ENCODE measurements at places on chromosomes 1 and 21.
A peak's percentile ranks its signal among the peaks of the same experiment; 100 is the strongest.

DNA sequence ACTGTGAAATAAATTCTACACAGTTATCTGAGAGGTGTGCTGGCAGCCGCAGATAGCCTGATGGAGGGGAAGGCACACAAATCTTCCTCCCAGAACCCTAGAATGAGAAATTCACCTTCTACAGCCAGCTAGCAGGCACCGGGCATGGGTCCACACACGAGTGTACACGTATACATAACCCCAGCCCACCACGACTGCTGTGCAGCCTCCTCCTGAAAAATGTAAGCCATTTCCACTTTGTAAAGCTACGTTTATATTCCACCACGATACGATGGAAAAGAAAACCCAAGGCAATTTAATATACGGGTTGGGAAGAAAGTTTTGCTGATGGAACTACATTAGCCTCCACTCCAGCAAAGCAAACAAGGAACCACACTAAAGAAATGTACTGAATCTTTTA is 1.8 kb downstream of the BTG3 start:
- H3K4me3 ChIP-seq, result peak overlapping the region; percentile 71
- no peaks in the 10 kb centered on the region for H3K27me3 ChIP-seq
- H3K36me3 ChIP-seq, result no peaks in the 10 kb centered on the region
- H3K27ac ChIP-seq, result peak overlapping the region; percentile 50
- DNase-seq, result no peak

GRCh38 chr1:70583522-70583921 is 172.5 kb downstream of the CTH start:
- H3K36me3 ChIP-seq, result no peaks in the 10 kb centered on the region
- DNase-seq, result no peak
- H3K4me1 ChIP-seq, result no peaks in the 10 kb centered on the region
- no peak overlapping the region for H3K27ac ChIP-seq
- no peaks in the 10 kb centered on the region for H3K27me3 ChIP-seq
- H3K4me3 ChIP-seq, result no peak overlapping the region

DNA sequence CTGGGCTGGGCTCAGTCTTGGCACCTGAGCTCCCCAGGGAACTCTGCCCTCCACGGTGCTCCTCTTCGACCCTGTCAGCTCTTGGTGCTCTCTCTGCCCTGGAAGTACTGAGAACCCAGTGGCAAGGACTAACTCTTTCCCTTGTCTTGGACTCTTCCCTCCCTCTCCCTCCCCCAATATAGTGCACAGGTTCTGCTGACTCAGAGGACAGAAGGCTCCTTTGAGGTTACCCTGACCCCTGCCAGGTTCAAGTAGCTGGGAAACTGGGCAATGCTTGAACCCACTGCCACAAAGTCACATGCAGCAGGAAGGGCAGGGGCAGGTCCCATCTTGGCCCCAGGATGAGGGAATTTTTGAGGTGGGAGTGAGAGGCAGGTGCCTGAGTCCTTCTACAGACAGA is 20.3 kb downstream of the KCNQ4 start:
- no peaks in the 10 kb centered on the region for H3K27me3 ChIP-seq
- H3K27ac ChIP-seq, result no peak overlapping the region
- H3K36me3 ChIP-seq, result no peaks in the 10 kb centered on the region
- DNase-seq, result no peak

- no peak for DNase-seq
- H3K36me3 ChIP-seq, result no peaks in the 10 kb centered on the region
- no peaks in the 10 kb centered on the region for H3K4me1 ChIP-seq
Observed at GRCh38 chr1:63024132-63024531, 240.2 kb downstream of the ATG4C start.

DNA sequence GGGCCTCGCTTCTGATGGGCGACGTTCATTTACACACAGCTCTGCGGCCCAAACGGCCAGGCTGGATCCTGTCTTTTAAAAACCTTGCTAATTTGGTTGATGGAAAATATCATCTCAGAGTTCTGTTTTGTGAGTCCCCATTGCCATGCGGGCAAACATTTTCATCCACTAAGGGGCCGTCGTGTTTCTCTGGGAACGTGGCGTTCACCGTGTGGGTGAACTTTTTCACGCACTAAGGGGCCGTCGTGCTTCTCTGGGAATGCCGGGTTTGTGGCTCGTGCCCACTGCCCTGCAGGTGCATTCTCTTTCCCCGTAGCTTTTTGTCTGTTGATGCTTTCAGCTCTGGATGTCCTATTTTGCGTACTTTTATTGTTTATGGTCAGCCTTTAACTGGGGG is 6.8 kb downstream of the COL18A1 start:
- H3K27me3 ChIP-seq, result no peaks in the 10 kb centered on the region
- DNase-seq, result peak; percentile 30
- no peaks in the 10 kb centered on the region for H3K4me1 ChIP-seq
- H3K36me3 ChIP-seq, result no peaks in the 10 kb centered on the region
- H3K27ac ChIP-seq, result no peak overlapping the region
- no peak overlapping the region for H3K4me3 ChIP-seq

- no peak overlapping the region for H3K4me3 ChIP-seq
- no peak for DNase-seq
- H3K27me3 ChIP-seq, result no peaks in the 10 kb centered on the region
- no peaks in the 10 kb centered on the region for H3K36me3 ChIP-seq
Observed at GRCh38 chr1:215679231-215679630, 112.1 kb downstream of the KCTD3 start.

- no peaks in the 10 kb centered on the region for H3K27me3 ChIP-seq
- no peaks in the 10 kb centered on the region for H3K36me3 ChIP-seq
- DNase-seq, result no peak
- no peak overlapping the region for H3K4me3 ChIP-seq
Observed at GRCh38 chr21:29854795-29855194, 85.0 kb downstream of the GRIK1 start.

DNA sequence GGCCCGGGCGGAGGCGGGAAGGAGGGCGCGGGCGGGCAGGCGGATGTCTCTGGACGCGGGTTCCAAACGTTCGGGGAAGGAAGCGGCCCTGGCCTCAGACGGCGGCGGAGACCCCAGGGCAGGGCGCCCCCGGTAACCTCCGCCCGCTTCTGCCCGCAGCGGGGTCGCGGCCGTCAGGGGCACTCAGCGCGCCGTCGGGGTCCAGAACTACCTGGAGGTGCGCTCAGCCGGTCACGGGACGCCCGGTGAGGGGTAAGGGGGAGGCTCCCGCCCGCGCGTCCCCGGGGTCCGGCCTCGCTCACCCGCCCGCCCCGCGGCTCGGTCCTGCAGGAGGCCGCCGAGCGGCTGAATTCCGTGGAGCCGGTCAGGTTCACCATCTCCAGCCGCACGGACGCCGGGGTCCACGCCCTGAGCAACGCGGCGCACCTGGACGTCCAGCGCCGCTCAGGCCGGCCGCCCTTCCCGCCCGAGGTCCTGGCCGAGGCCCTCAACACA is 406 bp downstream of the PUSL1 start:
- peaks cover 13% of the 10 kb centered on the region for H3K36me3 ChIP-seq
- peaks cover 28% of the 10 kb centered on the region for H3K4me1 ChIP-seq
- peak; percentile 39 for DNase-seq
- H3K4me3 ChIP-seq, result peak overlapping the region; percentile 86

DNA sequence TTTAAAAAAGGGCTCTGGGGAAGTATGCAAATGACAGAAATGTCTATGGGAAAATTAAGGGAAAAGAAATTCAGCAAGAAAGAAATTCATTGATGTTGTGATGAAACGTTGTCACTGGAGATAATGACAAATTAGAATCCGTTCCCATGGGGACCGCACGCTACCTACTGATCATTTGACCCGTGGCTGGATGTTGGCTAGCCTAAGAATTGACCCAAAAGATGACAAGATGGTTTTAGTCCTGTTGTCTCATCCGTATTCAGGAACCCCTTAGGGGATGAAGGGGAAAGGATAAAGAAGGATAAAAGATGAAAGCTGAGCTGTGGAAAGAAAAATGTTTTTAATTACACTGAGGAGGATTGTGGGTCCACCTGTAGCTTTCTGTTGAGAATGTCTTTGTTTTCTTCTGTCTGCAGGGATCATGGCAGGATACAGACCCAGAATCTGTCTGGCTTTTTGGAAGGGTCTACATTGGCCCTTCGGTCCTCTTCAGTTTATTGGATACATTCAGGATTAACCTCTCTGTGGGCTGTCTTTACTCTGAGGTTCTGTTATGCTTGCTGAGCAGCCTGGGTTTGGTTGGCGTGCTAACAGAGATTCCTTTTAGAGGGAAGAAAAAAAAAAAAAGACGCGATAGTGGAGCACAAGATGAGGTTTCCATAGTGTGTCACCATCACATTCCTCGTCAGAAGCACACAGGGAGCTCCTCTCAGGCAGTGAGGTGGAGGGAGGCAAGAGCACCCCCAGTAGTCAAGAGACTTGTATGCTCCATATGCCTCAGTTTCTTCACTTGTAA is 106.2 kb downstream of the CACHD1 start:
- H3K27me3 ChIP-seq, result no peaks in the 10 kb centered on the region
- no peak overlapping the region for H3K4me3 ChIP-seq
- no peaks in the 10 kb centered on the region for H3K4me1 ChIP-seq
- no peak for DNase-seq
- no peak overlapping the region for H3K27ac ChIP-seq

DNA sequence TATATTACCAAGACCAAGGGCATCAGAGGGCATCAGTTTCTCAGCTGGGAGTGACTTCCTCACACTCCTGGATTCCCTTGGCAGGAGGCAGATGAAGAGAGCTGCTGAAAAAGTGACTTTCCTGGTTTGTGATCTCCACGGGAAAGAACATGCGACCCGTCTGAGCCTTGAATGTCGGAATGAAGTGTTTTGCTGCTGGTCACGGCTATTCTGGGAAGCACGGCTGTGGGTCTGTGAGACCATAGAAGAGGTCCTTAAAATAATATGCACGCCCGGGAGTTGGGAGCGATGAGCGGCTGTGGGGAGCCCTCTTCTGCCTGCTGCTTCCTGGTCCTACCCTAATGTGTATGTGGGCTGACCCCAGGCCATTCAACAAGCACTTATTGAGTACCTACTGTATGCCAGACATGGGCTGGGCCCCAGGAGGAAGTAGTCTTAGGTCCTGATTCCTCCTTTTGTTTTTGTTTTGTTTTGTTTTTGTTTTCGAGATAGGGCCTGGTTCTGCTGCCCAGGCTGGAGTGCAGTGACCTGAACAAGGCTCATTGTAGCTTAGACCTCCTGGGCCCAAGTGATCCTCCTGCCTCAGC is 13.2 kb upstream of the UMODL1 start:
- H3K27ac ChIP-seq, result peak overlapping the region; percentile 62
- H3K4me3 ChIP-seq, result no peak overlapping the region
- no peak for DNase-seq
- H3K27me3 ChIP-seq, result no peaks in the 10 kb centered on the region
- H3K36me3 ChIP-seq, result no peaks in the 10 kb centered on the region

GRCh38 chr1:55353707-55354620 is 138.8 kb upstream of the USP24 start:
- H3K4me1 ChIP-seq, result no peaks in the 10 kb centered on the region
- no peak overlapping the region for H3K4me3 ChIP-seq
- H3K36me3 ChIP-seq, result no peaks in the 10 kb centered on the region
- no peaks in the 10 kb centered on the region for H3K27me3 ChIP-seq
- H3K27ac ChIP-seq, result no peak overlapping the region

DNA sequence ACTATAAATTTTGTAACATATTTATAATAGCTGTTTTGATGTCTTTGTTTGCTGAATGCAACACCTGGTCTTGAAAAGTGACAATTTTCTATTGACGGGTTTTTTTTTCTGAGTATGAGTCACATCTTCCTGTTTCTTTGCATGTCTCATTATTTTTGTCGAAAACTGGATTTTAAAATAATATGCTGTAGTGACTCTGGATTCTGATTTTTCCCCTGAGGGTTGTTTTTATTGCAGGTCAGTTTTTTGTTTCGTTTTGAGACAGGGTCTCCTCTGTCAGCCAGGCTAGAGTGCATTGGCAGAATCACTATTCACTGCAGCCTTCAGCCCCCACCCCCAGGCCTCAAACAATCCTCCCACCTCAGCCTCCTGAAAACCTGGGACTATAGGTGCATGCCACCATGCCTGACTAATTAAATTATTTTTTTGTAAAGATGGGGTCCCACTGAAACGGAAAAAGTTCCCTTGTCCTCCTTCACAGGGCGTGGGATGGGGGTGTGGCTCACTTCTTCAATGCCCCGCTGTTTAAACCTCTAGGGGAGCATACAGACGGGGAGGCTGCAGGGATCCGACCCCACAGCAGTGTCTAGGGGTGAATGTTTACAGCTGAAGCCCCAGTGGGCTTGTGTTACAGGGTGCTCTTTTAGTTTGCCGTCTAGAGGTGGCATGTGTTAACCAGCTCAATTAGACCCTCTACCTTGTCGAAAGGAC is 11.3 kb upstream of the PPIE start:
- H3K36me3 ChIP-seq, result no peaks in the 10 kb centered on the region
- H3K4me3 ChIP-seq, result no peak overlapping the region
- DNase-seq, result no peak
- no peaks in the 10 kb centered on the region for H3K27me3 ChIP-seq
- no peak overlapping the region for H3K27ac ChIP-seq

DNA sequence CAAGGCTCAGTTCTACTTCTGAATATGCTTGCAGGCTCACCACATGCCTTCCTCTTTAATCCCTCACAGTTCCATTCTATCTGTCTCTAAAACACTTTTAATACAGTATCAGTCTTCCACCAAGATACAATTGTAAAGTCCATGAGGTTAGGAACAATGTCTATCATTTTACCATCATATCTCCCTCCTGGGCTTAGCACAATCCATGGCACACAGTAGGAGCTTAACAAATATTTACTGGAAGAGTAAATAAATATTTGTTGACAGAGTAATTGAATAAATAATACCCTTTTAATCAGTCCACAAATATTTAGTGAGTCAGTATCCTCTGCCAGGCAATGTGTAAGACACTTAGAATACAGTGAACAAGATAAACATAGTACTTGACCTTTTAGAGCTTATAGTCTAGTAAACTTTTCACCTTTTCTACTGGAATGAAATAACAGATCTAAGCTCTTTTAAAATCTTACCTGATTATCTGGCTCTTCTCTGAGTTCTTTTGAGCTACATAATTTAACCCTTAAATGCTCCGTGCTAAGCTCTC is 12.7 kb upstream of the GADD45A start:
- H3K4me3 ChIP-seq, result no peak overlapping the region
- H3K27me3 ChIP-seq, result no peaks in the 10 kb centered on the region
- H3K4me1 ChIP-seq, result no peaks in the 10 kb centered on the region
- H3K27ac ChIP-seq, result no peak overlapping the region
